Ecto neural progenitor cell (in vitro differentiated cells): ENCODE measurements at places on chromosomes 16 and 17.

GRCh38 chr16:51526621-51527020, 375.6 kb upstream of the SALL1 start:
- no peak for DNase-seq

GRCh38 chr17:43601280-43602039, 55.3 kb upstream of the ETV4 start:
- no peak for DNase-seq

DNA sequence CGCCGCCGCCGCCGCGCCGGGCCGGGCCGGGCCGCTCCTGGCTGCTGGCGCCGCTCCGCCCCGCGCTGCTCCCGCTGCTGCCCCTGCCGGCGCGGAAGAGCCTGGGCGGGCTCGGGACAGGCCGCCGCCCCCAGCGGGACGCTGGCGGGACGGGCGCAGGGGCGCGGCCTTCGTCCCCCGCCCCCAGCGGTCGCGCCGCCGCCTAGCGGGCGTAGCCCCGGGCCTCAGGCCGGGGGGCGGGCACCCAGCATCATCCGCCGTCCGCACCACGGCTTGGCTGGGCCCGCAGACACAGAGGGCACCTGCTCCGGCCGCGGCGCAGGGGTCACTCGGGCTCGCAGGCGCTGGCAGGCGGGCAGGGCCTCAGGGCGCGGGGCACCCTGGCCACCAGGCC, at the start of gene AMFR:
TSS of gene AMFR (minus strand) at position 107 of the 394 bp plus-strand sequence. CDS start 218 bp downstream, outside the sequence.
- peak; percentile 75 for DNase-seq

GRCh38 chr16:74868501-74868900, 93.9 kb upstream of the FA2H start:
- no peak for DNase-seq

GRCh38 chr17:52106638-52107261, 51.8 kb downstream of the CA10 start:
- DNase-seq: no peak

GRCh38 chr16:78102122-78102660, 2.7 kb downstream of the WWOX start:
- DNase-seq: no peak

- no peak for DNase-seq
These were observed 24.2 kb downstream of the CASKIN2 start for GRCh38 chr17:75490953-75491649.

GRCh38 chr17:64783031-64783461, 120.9 kb upstream of the SMURF2 start:
- peak; percentile 29 for DNase-seq

GRCh38 chr17:63946440-63947363, 14.6 kb upstream of the CD79B start:
- peak; percentile 83 for DNase-seq

GRCh38 chr16:68227183-68227793, 8.6 kb downstream of the ESRP2 start:
- no peak for DNase-seq
